ENCODE measurements at places on chromosomes 3 and 15. TPM values are rescaled to one million over a fixed set of nuclear protein-coding genes. Genes with fewer than 3 reads are reported as not detected.
A peak's percentile ranks its signal among the peaks of the same experiment; 100 is the strongest.

DNA sequence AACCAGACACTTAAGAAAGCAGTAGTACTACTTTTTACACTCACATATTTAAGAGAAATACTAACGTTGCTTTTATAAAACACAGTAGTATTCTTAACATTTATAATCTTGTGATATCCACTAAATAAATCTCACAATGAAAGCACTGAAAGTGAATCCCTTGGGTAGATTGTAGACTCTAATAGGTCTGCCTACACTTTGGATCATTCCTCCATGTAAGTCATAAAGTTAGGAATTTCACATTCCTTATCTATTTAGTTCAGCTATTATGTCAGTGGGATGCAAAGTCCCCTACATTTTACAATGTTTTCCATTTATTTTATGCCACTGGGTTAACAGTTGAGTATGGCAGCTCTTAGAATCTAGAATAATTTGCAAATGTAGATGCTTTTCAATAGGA lies 330.7 kb downstream of the LSAMP start:
- no peak for DNase-seq

DNA sequence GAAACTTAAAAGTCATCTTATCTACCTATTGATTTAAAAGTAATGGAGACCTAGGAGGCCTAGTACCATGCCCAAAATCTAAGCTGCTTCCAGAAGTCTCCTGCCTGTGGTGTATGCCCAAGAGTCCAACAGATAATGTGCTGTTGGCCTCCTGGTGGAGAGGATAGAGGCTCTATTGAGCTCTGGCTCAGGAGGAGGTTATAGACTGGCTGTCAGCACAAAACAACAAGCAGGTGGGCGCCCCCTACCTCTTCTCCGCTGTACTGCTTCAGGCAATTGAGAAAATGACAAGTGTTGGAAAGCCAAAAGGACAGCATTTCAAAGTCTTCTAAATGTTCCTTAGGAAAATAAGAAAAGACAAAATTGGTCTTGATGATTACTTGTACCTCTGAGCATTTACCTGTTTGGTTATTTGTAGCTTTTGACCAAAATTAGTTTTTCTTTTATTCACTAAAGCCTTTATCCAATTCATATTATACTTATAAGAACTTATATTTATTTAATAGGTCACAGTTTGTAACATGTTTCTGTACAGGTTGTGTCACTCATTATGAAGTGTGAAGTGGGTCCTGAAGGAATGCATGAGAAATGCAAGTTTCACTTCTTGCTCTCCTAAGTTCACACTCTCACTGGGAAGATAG lies 17.2 kb upstream of the GNB5 start:
- peak; percentile 79 for DNase-seq

DNA sequence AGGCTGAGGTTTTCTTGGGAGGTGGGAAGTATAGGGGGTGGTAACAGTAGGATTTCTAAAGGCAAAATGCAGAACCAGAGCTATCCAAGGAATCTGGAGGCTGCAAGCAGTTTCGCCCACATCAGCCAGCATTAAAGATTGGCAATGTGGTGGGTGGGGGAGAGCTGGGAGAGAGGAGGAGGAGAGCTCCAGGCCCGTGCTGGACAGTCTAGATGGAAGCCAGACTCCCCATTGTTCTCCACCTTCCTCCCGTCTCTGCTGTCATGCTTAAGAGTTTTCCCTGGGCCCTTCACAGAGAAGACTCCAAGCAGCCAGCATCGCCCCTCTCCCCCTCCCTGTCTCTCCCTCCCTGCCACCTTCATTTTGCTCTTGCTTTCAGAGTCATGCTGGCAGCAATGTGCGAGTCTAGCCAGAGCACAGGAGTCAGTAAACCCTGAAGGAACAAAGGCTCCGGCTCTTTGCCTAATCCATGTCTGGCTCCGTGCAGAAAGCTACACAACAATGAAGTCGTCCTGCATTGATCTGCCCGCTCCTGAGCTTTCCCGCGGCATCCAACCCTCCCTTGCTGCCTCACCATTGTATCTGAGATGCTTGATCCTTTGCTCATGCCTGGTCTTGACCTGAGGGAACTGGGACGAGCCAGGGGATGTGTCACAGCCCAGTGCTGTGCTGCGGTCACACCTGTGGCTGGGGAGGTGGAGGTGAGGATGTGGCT lies 282.9 kb downstream of the NTRK3 start:
- DNase-seq: no peak

DNA sequence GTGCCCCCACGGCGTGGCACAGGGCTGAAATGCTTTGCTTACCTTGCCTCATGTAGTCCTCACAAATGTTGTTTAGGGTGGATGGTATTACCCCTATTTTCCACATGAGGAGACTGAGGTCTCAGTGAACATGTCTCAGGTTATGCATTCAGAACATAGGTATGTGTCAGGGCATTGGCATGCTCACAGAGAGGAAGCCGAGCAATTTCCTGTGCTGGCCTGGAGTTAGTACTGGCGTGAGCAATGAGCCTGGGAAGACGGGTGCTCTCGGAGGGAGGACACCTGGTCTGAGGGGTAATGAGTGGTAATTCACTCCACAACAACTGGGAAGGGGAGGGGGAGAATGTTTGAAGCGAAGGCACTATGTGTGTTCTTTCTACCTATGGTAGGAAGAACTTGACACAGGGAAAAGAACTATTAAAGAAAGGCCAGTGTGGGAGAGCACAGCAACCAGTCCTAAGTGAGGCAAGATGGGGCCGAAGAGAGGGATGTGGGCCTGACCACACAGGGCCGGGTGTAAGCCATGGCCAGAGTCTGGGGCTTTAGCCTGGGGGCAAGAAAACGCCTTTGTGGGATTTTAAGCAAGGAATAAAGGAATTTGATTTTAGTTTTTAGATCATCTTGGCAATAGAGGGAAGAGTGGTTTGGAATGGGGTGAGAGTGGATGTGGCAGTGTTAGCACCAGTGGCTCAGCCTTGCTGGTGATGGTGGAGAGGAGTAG lies 4.9 kb upstream of the FAM131A start:
- peak; percentile 76 for DNase-seq

DNA sequence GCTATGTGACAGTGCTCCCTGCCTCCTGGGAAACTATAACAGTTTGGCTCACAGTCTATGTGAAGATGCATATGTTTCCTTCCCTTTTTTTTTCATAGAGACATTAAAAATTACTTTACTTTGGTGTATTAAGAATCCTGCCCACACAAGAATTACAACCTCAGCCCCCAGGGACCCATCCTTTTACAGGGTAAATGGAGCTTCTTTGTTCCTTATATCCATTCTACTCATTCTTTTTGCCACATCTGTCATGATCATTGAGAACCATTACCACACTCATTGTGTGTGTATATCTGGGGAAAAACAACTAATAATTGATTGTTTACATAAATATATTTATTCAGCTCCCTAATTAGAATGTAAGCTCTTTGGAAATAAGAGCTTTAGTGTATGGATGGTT lies 157.4 kb downstream of the SSR3 start:
- DNase-seq: no peak

- no peak for DNase-seq
Measured at GRCh38 chr3:72896996-72897757, 9.3 kb downstream of the GXYLT2 start.

GPR62 gene
- under 0.01 TPM for total RNA-seq

THSD4 gene
- total RNA-seq: 25.4 TPM
